ENCODE measurements at places on chromosomes 4 and X.

DNA sequence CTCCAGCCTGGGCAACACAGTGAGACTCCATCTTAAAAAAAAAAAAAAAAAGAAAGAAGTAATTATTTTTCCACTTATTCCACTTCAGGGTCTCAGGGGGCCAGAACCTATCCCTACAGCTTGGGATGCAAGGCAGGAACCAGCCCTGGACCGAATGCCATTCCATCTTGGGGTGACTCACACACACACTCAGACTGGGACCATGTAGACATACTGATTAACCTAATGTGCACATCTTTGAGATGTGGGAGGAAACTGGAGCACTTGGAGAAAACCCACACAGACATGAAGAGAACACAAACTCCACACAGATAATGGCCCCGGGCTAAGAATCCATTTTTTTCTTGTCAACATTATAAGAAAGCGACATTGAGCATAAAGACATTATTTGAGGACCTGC, 132.5 kb downstream of the PTTG2 start:
- no peak for DNase-seq

- no peak for DNase-seq
Measured at GRCh38 chr4:169208090-169208455, 62.7 kb downstream of the SH3RF1 start.

- no peak for DNase-seq
Measured at GRCh38 chr4:156962528-156962974, 9.0 kb downstream of the PDGFC start.

DNA sequence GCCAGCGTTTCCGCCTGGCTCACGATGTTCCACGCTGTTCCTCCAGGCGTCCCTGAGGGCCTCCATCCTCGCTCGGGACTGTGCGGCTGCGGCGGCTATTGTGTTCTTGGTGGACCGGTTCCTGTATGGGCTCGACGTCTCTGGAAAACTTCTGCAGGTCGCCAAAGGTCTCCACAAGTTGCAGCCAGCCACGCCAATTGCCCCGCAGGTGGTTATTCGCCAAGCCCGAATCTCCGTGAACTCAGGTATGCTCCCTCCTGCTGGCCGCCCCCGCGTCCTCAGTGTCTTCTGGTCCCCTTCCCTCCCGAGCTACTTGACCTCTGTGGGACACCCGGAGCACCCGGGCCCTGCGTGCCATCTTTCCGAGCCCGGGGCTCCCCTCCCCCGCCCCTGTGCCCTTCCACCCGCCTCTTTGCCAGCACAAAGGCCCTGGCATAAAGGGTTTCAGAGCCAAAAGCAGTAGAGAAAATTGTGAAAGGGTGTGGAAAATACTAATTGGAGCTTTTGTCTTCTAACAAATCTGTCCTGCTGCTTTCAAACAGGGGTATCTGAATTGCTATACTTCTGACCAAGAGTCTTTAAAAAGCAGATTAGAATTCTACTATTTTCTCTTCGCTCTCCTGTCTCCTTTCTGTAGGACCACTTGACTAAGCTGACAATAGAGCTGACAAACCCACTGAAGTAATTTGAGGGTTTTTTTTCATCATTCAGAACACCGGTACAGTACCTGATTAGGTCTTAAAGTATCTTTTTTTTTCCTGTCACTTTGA, 104.0 kb downstream of the NEUROG2 start:
- DNase-seq: no peak

- no peak for DNase-seq
Measured at GRCh38 chr4:48033825-48034413, 17.3 kb downstream of the NIPAL1 start.

DNA sequence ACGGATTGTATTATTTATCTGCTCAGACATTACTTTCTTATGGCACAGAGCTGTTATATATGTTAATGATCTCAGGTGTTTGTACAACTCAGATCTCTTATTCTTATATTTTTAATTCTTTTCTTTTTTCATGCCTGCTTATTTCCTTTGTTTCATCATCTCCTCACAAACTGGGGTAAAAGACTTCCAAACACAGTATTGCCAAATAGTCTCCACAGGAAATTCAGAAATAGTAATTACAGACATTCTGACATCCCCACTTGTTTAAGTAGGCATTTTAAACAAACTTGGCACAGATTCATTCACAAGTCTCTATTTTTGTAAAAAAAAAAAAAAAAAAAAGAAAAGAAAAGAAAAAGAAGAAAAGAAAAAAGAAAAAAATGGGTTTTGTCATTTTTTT, 129.7 kb upstream of the USP38 start:
- DNase-seq: no peak

GRCh38 chrX:85992811-85993229, 54.5 kb downstream of the CHM start:
- DNase-seq: no peak

- no peak for DNase-seq
Measured at GRCh38 chr4:128596115-128596514, 213.4 kb upstream of the JADE1 start.

- no peak for DNase-seq
Measured at GRCh38 chr4:89889289-89889688, 5.4 kb upstream of the MMRN1 start.

DNA sequence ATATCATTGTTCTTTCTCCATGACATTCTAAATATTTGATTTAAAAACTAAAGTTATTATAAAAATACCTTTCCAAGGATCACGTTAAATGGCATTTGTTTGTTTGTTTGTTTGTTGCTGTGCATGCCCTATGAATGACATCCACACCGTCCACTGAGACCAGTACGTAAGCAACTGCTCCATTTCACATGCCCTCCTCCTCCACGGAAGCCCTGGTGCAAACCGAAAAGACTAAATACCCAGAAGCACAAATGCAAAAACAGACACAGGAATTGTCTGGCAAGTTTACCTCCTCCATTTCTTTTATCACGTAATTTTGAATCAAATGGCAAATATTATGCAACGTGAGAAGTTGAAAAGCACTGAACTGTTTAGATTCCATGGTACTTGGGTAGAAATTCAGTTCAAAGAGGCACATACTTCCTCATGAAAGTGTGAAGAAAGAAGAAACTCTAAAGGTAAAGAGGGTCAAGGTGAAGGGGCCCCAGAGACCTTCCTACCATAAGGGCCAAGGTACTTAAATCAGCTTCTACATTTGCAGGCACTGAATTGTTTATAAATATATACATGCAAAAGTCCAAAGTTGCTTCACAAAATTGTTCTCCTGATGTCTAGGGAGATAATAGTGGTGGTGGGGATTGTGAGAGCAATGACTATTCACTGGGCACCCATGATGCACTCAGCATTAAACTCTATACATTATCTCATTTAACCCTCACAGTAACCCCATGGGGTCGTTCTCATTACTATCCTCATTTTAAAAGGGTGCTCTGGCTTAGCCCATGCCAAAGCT, 23.4 kb downstream of the IRF2 start:
- no peak for DNase-seq
